ENCODE measurements at places on chromosomes 5 and 9. TPM values are rescaled to one million over a fixed set of nuclear protein-coding genes. Genes with fewer than 3 reads are reported as not detected.

Gene FOXD4L6
- total RNA-seq, result not detected

Gene RAPGEF1
- 49.8 TPM for total RNA-seq

Gene PRDM12
- total RNA-seq, result not detected

Gene SLC27A4
- 92.4 TPM for total RNA-seq

Gene SLC45A2
- not detected for total RNA-seq

Gene EXOSC2
- total RNA-seq, result 14.5 TPM

DNA sequence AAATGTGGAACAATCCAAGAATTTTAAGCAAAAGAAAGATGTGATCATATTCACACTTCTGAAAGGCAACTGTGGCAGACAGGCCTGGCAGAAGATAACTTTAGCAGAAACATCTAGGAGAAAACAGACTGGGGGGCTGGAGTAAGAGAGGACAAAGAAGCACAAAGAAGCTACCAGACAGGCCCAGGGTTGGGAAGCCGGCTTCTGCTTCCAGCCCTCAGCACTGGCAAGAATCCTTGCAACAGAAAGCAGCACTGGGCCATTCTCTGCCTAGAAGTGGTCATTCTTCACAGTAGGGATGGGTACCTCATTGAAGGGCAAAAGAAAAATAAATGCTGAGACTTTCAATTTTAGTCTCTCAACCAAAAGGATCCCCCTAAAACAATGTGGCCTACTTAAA lies 49.6 kb downstream of the EFNA5 start:
- H3K27me3 ChIP-seq, result no peaks in the 10 kb centered on the region
- H3K4me3 ChIP-seq, result no peak overlapping the region
- no peak for DNase-seq
- H3K36me3 ChIP-seq, result no peaks in the 10 kb centered on the region

GRCh38 chr5:113371721-113372196 lies 63.0 kb downstream of the TSSK1B start:
- no peak overlapping the region for H3K27ac ChIP-seq
- H3K36me3 ChIP-seq, result no peaks in the 10 kb centered on the region
- no peaks in the 10 kb centered on the region for H3K27me3 ChIP-seq

- no peaks in the 10 kb centered on the region for H3K4me1 ChIP-seq
- H3K36me3 ChIP-seq, result no peaks in the 10 kb centered on the region
- no peak for DNase-seq
- no peak overlapping the region for H3K27ac ChIP-seq
Measured at GRCh38 chr5:91361790-91362189, 21.3 kb downstream of the ARRDC3 start.

- no peak overlapping the region for H3K4me3 ChIP-seq
- H3K4me1 ChIP-seq, result no peaks in the 10 kb centered on the region
Measured at GRCh38 chr5:134976841-134977240, 9.1 kb downstream of the CATSPER3 start.

- H3K27ac ChIP-seq, result no peak overlapping the region
- H3K4me1 ChIP-seq, result no peaks in the 10 kb centered on the region
- H3K4me3 ChIP-seq, result no peak overlapping the region
- no peaks in the 10 kb centered on the region for H3K27me3 ChIP-seq
Measured at GRCh38 chr9:80204054-80204453, 632.3 kb downstream of the TLE4 start.

- no peaks in the 10 kb centered on the region for H3K36me3 ChIP-seq
- no peak overlapping the region for H3K4me3 ChIP-seq
- no peak overlapping the region for H3K27ac ChIP-seq
- DNase-seq, result no peak
Measured at GRCh38 chr5:167699432-167699831, 592.0 kb upstream of the WWC1 start.

DNA sequence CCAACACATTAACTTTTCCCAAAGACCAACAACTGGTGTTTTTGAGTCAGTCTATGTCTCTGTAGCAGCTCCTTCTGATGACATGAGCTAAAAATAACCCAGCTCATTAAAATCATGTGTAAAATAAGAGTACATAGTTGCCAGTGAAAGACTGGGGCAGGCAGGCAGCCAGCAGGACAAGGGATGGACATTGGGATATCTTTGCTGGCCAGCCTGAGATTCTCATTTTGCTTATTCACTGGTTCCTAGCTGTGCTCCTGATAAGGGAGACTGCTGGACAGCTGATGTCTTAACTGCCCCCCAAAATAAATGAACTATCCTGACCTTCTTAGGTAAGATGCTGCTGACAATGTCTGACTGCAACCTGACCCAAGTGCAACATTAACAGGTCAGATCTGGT lies 33.9 kb downstream of the EPB41L4B start:
- H3K27ac ChIP-seq, result no peak overlapping the region
- no peaks in the 10 kb centered on the region for H3K27me3 ChIP-seq
- no peak overlapping the region for H3K4me3 ChIP-seq
- no peak for DNase-seq
- H3K36me3 ChIP-seq, result no peaks in the 10 kb centered on the region

GRCh38 chr9:105070176-105070575 lies 142.2 kb upstream of the ABCA1 start:
- no peak for DNase-seq
- no peaks in the 10 kb centered on the region for H3K36me3 ChIP-seq
- no peak overlapping the region for H3K27ac ChIP-seq

Measured in transverse colon (tissue), 4 donors.